Activated B cell treated with CpG ODN at 0.5 μM for 24 hours (primary cell): ENCODE measurements at places on chromosomes 2 and 18.
A peak's percentile ranks its signal among the peaks of the same experiment; 100 is the strongest.

DNA sequence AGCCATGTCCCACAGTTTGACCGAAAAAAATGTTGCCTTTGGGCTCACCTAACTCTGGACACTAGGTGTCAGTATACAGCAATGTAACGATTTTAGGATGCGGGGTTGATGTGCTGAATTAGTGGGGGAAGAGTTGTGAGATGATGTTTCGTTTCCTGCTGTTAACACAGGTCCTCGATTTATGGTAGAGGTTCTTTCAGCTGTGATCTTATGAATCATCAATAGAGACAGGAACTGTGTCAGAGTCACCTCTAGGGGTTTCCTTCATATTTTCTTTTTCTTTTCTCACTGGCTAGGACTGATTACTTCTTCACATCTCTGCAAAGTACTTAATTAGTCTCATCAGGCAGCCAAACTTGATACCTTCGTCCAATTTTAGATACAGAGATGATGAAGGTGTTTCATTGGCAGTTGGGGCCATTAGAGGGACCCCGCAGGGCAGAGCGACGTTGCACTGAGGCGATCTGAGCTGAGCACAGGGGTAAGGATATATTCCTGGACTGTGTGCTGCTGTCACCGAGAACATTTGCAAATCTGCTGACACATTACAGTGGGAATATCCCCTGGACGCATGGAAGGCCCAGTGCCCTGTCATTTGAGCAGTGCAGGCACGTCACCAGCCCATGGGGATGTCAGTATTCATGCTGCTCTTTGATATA lies 10.2 kb upstream of the MMADHC start:
- no peak for DNase-seq

- DNase-seq: no peak
Observed at GRCh38 chr2:215831296-215831913, 181.9 kb downstream of the MREG start.

- no peak for DNase-seq
Observed at GRCh38 chr2:217935235-217935879, 67.4 kb downstream of the TNS1 start.

- DNase-seq: peak; percentile 34
Observed at GRCh38 chr2:72920318-72921087, 3.2 kb downstream of the EMX1 start.

DNA sequence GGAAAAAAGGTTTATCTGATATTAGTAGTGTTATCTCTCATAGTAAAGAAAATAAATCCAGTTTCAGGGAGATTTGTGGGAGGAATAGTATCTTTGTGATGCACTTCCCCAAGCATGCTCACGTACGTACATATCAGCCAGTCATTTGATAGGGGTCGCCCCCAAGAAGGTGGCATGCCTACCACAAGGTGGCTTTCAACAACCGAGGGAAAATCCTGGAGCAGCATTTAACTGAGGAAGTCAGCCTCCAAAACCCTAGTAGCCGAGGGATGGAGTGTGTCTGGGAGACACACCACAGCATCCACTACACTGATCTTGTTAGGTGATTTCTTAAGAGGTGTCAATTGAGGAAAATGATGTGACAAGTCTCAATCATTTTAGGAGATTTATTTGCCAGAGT lies 623.9 kb downstream of the NYAP2 start:
- no peak for DNase-seq

- no peak for DNase-seq
Observed at GRCh38 chr2:123495241-123495640, 529.8 kb upstream of the CNTNAP5 start.

- no peak for DNase-seq
Observed at GRCh38 chr2:129879614-129880180, 99.8 kb upstream of the RAB6C start.

GRCh38 chr2:203857656-203858055 lies 9.9 kb upstream of the CTLA4 start:
- no peak for DNase-seq

DNA sequence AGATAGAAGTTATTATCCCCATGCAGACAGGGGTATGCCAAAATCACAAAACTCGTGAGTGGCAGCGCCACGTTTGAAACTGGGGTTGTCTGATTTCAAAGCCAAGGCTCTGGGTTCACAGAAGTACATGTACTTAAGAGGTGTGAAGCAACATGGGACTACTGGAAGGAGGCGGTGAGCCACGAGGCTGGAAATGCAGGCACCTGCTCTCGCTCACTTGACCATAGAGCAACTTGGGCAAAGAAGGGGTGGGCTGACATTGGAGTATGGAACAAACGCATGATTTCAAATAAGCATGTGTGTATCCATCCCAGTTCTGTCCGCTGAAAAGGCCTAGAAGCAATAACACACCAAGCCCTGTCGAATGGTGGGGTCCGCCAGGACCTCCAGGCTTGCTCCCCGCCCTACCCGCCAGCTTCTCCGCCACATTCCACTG lies 593 bp upstream of the ACTR2 start:
- DNase-seq: no peak

- no peak for DNase-seq
Observed at GRCh38 chr2:126299469-126299976, 356.4 kb upstream of the GYPC start.

GRCh38 chr2:217392930-217393584 lies 533.2 kb upstream of the TNP1 start:
- no peak for DNase-seq

- no peak for DNase-seq
Observed at GRCh38 chr2:181910028-181910831, 18.7 kb downstream of the ITPRID2 start.

DNA sequence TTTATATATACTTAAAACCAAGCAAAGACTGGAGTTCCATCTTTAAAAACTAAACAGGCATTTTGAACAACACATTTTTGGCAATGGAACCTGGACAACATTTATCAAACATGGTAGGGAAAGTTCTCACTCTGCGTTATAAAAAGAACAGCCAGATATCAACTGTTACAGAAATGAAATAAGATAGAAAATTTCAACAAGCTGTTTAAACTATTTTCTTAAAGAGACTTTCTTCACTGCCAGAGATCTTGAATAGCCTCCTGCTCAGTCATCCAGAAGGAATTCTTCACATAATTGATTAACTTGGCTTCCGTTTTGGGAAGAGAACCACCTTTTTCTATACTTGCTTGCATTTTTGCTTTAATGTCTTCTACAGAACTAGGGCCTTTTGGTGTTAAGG lies 166.0 kb upstream of the PIK3C3 start:
- DNase-seq: no peak

DNA sequence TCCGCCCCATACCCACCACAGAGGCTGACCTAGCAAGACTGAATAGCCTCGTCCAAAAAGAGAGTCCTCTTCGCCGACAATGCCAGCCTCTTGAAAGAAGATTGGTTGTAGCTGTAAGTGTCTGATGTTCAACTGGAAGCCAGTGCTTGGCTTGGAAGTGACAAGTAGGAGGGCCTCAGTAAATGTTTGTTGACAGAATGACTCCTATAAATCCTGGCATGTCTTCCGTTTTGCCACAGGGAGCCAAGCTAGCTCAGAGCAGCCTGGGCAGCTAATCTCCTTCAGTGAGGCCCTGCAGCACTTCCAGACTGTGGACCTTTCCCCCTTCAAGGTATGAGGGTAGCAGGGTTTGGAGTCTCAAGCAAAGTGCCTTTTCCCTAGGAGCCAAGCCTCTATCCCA lies 14.9 kb downstream of the ELMOD3 start:
- DNase-seq: no peak

GRCh38 chr18:47166294-47166693 lies 9.9 kb downstream of the IER3IP1 start:
- no peak for DNase-seq

GRCh38 chr2:99348173-99348572 lies 11.0 kb downstream of the EIF5B start:
- DNase-seq: no peak

- DNase-seq: no peak
Observed at GRCh38 chr2:222296911-222297599, 1.7 kb downstream of the PAX3 start.

- DNase-seq: no peak
Observed at GRCh38 chr2:60100034-60100433, 453.4 kb downstream of the BCL11A start.

GRCh38 chr2:43265001-43265400 lies 38.6 kb upstream of the ZFP36L2 start:
- DNase-seq: no peak

DNA sequence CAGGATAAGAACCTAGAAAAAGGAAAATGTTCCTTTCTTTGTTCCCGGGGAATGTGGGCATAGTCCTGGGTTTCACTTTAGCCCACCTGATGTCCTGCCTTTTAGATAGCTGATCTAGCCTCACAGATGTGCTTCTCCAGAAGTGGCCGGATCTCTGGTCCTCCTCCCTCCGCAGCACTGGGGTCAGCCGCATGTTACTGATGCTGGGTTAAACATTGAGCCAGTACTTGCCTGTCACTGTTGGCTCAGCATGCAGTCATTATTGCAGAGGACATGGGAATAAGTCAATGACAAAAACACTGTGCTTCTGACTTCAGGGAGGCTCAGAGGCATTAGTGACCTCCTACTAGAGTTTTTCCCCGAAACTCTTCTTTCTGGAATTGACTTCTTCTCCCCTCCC lies 27.6 kb downstream of the NCK2 start:
- no peak for DNase-seq

DNA sequence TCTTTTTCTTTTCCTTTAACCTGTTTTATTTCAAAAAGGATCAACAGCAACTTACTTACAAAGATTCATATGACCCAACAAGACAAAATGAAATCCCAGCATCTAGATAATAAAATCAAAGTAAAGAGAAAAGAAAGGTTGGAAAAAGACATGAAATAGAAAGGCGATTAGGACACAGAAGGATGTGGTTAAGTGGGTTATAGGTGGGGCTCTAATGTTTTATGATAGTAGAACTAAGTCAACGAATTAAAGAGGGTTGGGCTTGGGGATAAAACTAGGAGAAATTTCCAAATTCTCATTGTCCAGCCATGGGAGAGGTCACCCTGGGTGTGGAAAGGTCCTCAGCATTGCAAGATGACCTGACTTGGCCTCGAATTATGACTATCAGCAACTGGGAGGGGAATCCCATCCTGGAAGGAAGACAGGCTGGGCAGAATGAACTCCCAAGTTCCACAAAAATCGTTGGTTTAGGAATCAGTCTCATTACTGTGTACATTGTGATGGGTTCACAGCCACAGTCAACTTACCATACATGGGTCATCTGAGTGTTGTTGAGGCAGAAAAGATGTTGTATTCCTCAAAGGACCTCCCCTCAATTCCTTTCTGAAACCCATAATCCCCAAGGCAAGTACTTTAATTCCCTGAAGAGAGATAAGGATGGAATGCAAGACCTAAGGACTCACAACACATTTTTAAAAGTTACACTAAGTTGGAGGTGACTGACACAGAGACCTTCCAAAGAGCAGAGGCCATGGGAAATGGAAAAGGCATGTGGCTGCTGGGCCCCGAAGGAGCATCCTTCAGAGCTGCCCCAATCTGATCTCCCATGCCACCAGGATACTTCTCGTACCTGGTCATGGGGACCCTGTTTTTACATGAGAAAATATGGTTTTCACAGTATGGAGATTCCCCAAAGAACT lies 167.6 kb downstream of the UXS1 start:
- DNase-seq: no peak

DNA sequence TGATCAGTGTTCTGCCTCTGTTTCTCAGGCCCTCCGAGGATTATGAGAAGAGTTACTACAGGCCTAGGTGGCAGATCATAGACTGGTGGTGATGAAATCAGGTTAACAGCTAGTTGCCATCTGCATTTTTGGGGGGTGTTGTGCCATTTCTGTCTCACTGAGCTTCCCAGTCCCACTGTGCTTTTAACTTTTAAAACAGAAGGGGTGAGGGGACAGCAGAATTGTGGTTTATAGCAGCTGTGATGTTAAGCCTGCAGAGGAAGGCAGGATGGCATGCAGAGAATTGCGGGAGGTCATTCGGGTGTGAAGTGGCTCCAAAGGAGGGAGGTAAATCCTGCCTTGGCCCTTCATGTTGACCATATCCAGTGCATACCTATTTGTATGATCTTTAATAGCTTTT lies 5.0 kb downstream of the CAB39 start:
- DNase-seq: no peak

GRCh38 chr2:6627316-6627715 lies 238.4 kb downstream of the CMPK2 start:
- DNase-seq: no peak

- no peak for DNase-seq
Observed at GRCh38 chr2:113376253-113376912, 61.1 kb upstream of the ZNG1B start.

GRCh38 chr18:57942493-57942892 lies 101.5 kb upstream of the NEDD4L start:
- no peak for DNase-seq

GRCh38 chr18:46250812-46251173 lies 146.6 kb downstream of the HAUS1 start:
- DNase-seq: no peak

- no peak for DNase-seq
Observed at GRCh38 chr2:44093970-44094369, 74.7 kb upstream of the PPM1B start.

DNA sequence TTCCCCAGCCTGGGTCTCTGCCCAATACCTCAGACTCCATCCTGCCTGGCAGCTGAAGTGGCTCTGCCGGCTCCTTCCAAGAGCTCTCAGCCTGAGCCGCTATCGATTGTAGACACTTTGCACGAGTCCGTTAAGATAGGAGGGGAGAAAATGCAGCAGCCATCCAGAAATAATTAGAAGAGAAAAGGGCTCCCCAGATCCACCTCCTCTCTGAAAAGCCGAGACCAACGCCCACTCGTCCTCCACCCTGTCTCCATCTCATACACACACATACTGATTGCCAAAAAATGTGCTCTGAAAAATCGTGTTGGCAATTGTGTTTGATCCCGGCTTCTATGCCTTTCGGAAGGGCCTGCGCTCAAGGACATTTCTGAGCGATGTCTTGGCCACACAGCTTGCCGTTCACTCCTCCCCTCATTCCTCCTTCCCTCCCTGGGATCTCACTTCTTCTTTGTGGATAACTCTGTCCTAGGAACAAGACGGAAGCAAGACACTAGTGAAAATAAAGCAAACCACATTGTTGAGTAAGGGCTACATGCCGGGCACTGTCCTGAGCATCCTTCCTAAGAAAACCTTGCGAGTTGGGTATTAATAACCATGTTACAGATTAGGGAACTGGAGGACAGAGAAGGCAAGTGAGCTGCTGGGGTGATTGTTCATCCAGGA lies 372.8 kb upstream of the MYT1L start:
- no peak for DNase-seq

DNA sequence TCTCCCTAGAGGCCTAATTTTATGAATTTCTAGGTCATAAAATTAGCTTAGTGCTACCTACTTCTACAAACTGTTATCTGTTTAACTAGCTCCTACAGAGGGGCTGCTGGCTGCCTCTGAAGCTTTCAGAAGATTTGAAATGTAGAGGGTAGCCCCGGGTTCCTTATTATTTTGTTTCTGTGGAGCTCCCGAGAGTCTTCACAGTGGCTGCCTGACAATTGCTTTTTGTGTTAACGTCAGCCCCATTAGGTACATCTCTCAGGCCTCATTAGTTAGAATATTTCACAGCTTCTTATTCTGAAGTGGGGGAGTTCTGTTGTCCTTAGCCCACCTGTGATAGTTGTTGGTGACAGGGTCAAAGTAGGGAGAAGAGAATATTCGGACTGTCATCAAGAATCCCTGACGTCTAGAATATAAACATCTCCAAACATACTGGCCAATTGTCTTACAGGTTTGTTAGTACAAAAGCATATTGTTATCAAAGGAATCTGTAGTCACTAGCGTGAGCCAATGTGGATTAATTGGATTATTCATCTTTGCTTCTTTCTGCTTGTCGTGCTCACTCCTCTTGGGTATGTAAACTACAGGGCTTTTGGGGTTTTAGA lies 77.5 kb downstream of the DIS3L2 start:
- DNase-seq: no peak
